ENCODE measurements at places on chromosomes 6 and 20.

- no peak for DNase-seq
Measured at GRCh38 chr6:27178407-27178730, 69.1 kb upstream of the PRSS16 start.

DNA sequence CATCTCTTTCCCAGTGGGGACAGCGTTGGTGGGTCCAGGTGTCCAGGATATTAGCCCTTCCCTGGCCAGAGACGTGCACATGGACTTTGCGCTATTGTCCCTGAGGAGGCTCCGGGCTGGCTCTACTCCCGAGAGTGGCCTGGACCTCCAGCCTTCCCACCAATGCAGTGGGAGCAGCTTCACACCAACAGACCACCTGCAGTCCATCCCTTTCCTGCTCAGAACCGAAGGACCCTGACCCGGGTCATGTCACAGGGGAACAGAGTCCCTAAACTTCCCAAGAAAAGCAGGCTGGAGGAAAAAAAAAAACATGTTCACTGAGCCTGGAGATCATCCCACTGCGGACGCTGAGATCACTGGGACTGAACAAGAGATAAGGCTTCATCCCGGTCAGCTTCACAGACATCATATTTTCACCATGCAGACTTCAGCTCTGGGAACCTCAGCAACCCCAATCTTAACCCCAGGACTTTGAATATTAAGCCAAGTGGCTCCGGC is 18.3 kb downstream of the ZMYND8 start:
- no peak for DNase-seq

GRCh38 chr6:165883851-165884640 is 221.0 kb upstream of the PDE10A start:
- no peak for DNase-seq

GRCh38 chr20:57919049-57919448 is 209.2 kb upstream of the PMEPA1 start:
- no peak for DNase-seq

- DNase-seq: no peak
Measured at GRCh38 chr6:33201147-33201545, 479 bp downstream of the SLC39A7 start.

DNA sequence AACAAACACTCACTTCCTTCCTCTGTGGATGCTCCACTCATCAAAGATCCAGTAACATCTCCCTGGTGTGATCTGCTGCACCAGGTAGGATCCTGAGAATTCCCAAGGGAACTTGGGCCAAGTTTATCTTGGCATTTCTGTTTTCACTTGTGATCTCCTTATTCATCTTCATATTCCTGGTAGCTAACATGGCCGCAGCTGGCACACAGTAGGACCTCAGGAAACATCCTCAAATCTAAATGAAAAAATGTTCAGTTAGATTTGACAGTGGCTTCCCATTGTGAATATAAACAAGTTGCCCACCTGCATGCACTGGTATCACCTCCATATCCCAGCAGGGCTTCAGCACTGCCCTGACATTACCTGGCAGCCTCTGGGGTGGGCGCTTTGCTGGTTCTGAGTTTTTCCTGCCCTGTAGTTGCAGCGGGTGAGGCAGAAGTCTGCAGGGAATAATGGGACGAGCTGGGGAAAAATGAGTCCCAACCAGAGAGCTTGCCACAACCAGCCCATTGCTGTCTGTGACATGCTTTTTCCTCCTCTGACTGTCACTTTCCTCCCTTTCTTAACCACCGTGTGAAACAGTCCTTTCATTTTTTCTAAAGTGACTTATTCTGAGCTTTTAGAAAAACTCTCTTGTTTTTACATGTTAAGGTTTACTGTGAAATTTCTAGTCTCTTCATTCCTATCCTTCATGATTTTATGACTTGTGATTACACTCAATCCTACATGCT is 9.4 kb upstream of the DSTN start:
- DNase-seq: no peak

GRCh38 chr6:80077067-80077466 is 29.4 kb upstream of the BCKDHB start:
- no peak for DNase-seq

DNA sequence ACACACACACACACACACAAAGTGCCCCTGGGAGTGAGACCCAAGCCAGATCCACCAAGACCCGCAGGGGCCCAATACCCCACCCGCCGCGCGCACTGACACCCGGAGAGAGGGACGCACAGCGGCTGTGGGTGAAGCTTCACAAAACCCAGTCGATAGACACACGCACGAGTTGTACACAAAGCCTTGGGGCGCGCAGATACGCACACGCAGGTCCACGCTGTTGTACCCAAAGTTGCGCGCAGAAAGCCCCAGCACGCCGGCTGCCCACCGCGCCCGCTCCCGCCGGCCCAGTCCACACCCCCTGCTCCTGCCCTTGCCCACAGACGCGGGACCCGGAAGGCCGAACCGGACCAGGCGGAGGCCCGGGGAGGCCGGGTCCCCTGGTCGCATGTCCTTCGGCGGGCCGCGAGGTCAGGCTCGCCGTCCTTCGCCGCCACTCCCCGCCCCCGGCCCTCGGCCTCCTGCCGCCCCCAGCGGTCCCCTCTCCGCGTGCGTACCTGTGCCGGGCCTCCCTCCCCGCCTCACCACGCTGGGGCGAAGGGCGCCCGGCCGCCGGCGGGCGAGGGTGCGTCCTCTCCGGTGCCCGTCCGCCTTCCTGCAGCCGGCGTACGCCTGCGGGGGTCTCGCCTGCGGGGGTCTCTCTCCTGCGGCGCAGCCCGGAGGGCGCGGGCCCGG is at the start of gene TMEM74B:
Gene TMEM74B (minus strand): TSS at position 344 of the 678 bp plus-strand sequence. CDS start 1,180 bp downstream, outside the sequence.
- no peak for DNase-seq

- no peak for DNase-seq
Measured at GRCh38 chr20:58989196-58989595, 8.1 kb downstream of the NELFCD start.

DNA sequence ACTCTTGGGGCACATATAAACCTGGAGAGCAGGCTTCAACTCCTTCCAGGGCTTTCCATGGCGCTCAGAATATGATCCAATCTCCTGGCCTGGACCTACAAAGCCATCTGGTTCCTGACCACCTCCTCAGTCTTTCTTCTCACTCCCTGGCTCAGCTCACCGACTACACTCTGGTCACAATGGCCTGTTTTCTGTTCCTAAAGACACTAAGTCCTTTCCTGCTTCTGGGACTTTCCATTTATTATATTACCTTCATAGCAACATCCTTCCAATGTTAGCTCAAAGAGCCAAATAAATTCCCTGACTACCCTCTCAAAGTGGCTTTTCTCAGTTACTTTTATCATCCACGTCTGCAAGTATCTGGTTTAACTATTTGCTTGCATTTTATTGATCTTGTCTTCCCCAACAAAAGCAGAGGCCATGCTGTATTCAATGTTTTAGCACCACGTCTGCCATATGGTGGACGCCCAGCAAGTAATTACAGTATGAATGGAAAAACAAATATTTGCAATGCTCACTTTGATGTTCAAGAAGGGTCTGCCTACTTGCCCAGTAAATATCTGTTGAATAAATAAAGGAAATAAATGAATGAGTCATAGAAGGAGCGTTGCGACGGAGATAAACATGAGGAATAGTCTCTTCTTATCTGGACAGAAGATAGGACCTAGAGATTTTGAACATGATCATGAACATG is 328.4 kb downstream of the ESR1 start:
- no peak for DNase-seq

DNA sequence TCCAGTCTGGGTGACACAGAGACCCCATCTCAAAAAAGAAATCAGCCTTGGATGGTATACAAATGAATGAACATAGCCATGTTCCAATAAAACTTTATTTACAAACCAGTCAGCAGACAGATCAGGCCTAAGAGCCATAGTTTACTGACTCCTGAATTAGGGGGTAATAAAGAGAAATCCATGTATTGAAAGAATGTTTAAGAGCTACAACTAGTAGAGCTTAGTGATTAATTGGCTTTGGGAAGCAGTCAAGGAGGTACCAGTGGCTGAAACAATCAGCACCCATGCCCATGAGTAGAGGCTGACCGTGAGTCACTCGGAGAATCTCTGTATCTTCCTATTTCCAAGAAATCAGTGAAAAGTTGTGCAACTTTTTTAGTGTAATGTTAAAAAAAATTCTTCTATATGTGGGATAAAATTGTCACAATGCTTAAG is 223.6 kb upstream of the RREB1 start:
- DNase-seq: no peak

- DNase-seq: no peak
Measured at GRCh38 chr6:163331245-163331644, 83.3 kb upstream of the QKI start.

DNA sequence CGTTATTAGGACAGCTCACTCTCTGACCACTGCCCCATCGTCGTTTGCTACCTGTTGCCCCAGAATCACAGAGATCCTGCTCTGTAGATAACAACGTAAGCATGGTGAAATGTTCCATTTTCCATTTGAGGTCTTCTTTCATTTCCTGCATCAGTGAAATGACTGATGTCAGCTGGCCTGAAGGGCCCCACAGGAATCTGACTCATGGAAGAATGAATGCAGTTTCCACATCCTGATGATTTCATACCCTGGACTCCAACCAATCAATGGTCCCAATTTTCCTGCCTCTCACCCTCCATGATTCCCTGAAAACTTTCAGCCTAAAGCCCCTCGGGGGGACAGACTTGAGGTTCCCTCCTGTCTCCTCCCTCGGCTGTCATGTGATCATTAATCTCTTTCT is 394.4 kb upstream of the CDH4 start:
- DNase-seq: no peak

DNA sequence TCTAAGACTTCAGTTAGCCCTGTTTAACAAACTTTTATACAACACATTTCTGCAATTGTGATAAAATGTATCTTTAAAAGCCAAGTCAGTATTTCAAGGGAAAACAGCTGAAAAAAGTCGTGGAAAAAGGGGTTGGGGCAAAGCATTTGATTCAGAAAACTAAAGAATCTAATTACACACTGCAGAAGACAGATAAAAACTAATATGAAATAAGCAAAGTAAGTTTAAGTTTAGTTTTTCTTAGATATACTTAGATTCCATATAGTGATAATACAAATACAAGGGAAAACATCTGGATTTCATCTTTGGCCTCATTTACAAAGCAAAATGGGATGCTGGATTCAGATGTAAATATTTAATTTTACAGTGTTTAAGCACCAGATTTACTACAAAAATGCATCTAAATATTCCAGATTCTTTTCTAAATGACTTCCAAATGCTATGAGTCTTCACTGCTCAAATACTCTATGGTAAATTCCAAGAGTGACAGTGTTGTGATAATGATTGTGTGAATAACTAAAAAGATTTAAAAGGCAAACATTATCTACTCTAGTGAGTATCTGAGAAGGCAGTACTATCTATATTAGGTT is 1.5 kb upstream of the ADNP start:
- no peak for DNase-seq

- DNase-seq: no peak
Measured at GRCh38 chr6:126446248-126446647, 106.3 kb downstream of the CENPW start.

DNA sequence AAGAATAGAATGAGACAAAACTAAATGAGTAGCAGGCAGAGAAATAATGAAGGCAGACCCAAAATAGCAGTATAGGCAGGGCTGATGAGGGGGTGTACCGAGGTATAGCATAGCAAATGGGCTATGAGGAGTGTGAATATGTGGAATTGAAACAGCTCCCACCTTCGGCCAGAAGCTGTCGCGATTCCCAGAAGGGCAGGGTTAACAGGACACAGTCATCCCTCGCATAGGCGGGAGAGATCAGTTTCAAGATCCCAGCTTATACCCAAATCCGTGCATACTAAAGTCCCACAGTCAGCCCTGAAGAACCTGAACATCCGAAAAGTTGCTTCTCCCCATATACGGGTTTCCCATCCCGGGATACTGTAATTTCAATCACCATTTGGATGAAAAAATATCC is 82.7 kb downstream of the PTPRK start:
- no peak for DNase-seq

- DNase-seq: no peak
Measured at GRCh38 chr20:18548465-18548864, 18.8 kb upstream of the SMIM26 start.

DNA sequence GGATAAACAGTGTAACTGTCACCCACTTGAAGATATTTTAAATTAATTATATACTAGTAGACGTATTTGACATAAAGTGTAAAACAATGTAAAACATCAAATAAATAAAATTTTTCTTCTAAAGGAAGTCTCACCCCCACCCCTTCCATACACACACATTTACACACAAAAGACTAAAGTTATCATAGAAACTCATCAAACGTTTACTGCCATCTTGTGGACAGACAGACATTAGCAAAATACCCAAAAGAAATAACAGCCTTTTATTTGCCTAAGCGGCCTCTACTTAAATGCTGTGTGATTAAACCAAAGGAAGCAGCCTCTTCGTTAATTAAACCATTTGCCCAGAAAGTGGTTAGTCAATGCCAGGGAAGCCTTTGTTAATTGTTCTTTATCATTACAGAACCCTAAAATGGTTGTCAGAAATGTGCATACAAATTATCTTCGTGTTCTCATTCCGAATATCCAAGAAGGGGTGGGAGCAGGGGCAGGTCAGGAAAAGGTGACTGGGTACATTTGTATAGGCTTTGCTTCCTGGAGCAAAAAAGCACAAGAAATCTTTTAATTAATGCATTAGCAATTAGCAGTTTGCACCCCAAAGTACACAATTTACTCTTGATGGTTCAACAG is 176.2 kb upstream of the SASH1 start:
- no peak for DNase-seq

GRCh38 chr6:34090935-34091334 is 55.0 kb downstream of the GRM4 start:
- DNase-seq: no peak

GRCh38 chr6:22627644-22628043 is 58.3 kb downstream of the HDGFL1 start:
- no peak for DNase-seq

DNA sequence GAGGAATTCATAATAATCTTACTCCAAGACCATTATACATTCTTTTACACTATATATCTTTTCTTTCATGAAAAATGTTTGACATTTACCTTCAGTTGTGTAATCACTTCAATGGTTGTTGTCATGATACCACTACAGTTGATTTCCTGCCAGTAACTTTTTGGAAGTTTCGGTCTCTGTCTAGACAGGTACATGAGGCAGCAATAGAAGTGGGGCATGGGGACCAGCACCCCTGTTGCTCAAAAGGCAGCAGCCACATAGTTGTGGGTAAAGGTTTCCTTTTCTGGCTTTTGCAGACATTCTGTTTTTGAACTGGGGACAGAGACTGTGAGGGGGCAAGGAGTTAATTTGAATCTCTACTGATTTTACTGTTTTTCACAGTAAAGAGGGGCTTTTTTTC is 14.1 kb downstream of the SAMD5 start:
- DNase-seq: no peak

GRCh38 chr6:48774276-48774675 is 663.3 kb upstream of the PTCHD4 start:
- DNase-seq: no peak

GRCh38 chr20:5770987-5771318 is 20.8 kb downstream of the SHLD1 start:
- DNase-seq: no peak

Measured in anterior cingulate cortex (tissue), 58 donors.